Right lobe of liver (tissue), 6 donors: ENCODE measurements at places on chromosomes 13 and 19.

DNA sequence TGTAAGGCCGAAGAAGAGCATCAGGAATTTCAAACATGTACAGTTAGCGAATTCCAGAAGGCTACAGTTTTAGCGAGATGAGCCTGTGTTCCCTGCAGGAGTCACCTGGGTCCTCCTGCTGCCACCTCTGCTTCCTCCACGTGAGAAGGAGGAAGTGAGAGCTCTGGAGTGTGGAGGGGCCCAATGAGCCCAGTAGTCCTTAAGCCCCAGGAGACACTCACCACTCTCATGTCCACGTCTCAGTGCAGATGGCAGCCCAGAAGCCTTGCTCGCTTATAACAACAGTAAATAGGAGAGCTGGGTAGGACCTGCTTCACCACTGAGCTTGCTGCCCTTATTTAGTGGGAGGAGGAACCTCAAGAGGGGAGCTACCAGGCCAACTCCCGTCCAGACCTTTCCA is 44.3 kb downstream of the SERP2 start:
- no peak for DNase-seq
- H3K4me3 ChIP-seq: no peak overlapping the region
- H3K27me3 ChIP-seq: no peaks in the 10 kb centered on the region
- H3K36me3 ChIP-seq: no peaks in the 10 kb centered on the region
- no peaks in the 10 kb centered on the region for H3K4me1 ChIP-seq

- H3K4me3 ChIP-seq: no peak overlapping the region
- no peak for DNase-seq
- H3K36me3 ChIP-seq: no peaks in the 10 kb centered on the region
- no peaks in the 10 kb centered on the region for H3K4me1 ChIP-seq
Measured at GRCh38 chr13:87680298-87680697, 9.1 kb downstream of the SLITRK5 start.

- H3K4me3 ChIP-seq: no peak overlapping the region
- no peak overlapping the region for H3K27ac ChIP-seq
- no peaks in the 10 kb centered on the region for H3K36me3 ChIP-seq
- no peak for DNase-seq
- H3K4me1 ChIP-seq: no peaks in the 10 kb centered on the region
Measured at GRCh38 chr13:25067064-25067463, 28.9 kb upstream of the PABPC3 start.

DNA sequence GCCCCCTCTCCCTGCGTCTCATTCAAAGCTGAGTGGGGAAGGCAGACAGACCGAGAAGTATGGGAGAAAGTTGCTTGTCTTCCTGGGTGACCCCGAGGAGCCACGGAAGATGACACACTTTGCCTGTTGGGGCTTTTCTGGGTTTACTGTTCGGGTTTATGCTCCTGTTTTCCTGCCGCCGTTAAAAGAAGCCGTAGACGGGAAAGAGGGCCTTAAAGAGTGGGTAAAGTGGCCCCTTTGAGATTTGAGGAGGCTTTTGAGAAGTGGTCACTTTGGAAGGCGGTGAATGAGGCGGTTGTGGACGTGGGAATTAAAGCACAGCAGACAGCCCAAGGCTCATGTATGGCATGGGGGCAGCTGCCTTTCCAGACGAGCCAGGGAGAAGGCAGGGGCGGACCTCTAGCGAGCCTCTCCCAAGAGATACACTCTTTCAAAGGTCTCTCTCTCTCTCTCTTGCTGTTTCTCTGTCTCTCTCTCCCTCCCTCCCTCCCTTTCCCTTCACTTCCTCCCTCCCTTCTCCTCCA is 493 bp upstream of the LHFPL6 start:
- H3K36me3 ChIP-seq: no peaks in the 10 kb centered on the region
- H3K27me3 ChIP-seq: no peaks in the 10 kb centered on the region
- H3K27ac ChIP-seq: peak overlapping the region; percentile 76
- peaks cover 5% of the 10 kb centered on the region for H3K4me1 ChIP-seq
- H3K4me3 ChIP-seq: peak overlapping the region; percentile 66

DNA sequence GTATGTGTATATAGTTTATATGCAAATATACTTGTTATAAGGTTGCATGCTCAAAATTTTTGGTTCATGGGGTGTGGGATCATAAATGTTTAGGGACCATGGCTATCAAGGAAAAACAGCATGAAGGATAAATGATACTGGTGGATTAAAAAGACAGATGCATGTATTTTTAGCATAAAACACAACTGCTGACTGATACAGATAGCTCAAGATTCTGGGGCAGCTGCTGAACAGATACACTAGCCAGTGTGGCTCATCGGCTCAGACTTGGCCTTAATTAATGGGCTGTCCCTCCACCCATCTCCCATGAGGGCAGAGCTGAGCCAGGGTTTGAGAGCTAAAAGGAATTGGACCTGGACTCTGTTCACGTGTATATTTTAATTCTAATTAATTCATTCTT is 11.4 kb downstream of the ALOX5AP start:
- H3K36me3 ChIP-seq: no peaks in the 10 kb centered on the region
- no peaks in the 10 kb centered on the region for H3K27me3 ChIP-seq
- no peak overlapping the region for H3K4me3 ChIP-seq
- H3K27ac ChIP-seq: no peak overlapping the region
- H3K4me1 ChIP-seq: peaks cover 14% of the 10 kb centered on the region

GRCh38 chr13:32311188-32311897 is 3.8 kb downstream of the ZAR1L start:
- H3K36me3 ChIP-seq: no peaks in the 10 kb centered on the region
- H3K27me3 ChIP-seq: no peaks in the 10 kb centered on the region
- no peak for DNase-seq
- no peak overlapping the region for H3K27ac ChIP-seq

- no peaks in the 10 kb centered on the region for H3K4me1 ChIP-seq
- H3K27ac ChIP-seq: no peak overlapping the region
- no peak for DNase-seq
- no peaks in the 10 kb centered on the region for H3K27me3 ChIP-seq
Measured at GRCh38 chr19:44303976-44304568, 753 bp downstream of the ZNF235 start.

DNA sequence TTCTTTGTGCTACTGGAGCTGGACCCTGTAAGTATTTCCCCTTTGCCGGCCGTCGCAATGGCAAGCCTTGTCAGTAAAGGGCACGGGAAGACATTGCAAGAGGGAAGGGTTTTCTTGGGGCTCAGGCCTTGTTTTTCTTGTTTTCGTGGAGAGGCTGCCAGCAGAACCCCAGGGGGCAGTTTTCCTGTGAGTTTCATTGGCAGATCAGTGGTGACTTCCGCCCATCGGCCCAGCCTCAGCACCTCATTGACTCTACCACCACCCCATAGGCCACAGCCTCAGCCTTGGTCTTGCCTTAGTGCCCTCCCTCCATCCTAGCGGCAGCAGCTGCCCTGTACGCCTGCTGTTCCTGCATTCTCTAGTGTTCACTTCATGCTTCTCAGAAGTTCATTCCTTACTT is 61.5 kb downstream of the GJA3 start:
- no peaks in the 10 kb centered on the region for H3K27me3 ChIP-seq
- DNase-seq: no peak
- no peak overlapping the region for H3K4me3 ChIP-seq
- no peaks in the 10 kb centered on the region for H3K4me1 ChIP-seq
- H3K36me3 ChIP-seq: no peaks in the 10 kb centered on the region
- no peak overlapping the region for H3K27ac ChIP-seq

- no peak for DNase-seq
- H3K27me3 ChIP-seq: no peaks in the 10 kb centered on the region
- H3K4me3 ChIP-seq: no peak overlapping the region
- H3K27ac ChIP-seq: no peak overlapping the region
- no peaks in the 10 kb centered on the region for H3K36me3 ChIP-seq
- H3K4me1 ChIP-seq: no peaks in the 10 kb centered on the region
Measured at GRCh38 chr13:32594157-32594738, 8.0 kb downstream of the PDS5B start.

DNA sequence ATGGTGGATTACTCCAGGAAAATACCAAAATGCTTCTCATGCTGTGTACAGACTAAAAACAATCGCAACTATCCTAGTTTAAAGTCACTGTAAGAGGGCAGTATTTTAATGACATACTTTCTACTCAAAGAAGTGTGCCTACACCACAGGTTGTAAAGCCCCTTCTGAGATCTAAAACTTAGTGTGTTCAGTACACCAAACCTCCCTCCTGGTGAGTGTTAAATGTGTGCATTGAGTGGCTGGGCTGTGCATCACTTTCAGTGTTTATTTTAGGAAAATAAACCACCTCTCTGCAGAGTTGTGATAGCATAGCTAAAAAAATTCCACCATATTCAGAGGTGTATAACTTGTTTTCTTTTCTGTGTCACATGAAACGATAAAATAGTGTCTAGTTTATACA is 263.7 kb downstream of the DACH1 start:
- DNase-seq: no peak
- no peak overlapping the region for H3K27ac ChIP-seq
- no peaks in the 10 kb centered on the region for H3K36me3 ChIP-seq
- no peaks in the 10 kb centered on the region for H3K4me1 ChIP-seq
- H3K27me3 ChIP-seq: no peaks in the 10 kb centered on the region

DNA sequence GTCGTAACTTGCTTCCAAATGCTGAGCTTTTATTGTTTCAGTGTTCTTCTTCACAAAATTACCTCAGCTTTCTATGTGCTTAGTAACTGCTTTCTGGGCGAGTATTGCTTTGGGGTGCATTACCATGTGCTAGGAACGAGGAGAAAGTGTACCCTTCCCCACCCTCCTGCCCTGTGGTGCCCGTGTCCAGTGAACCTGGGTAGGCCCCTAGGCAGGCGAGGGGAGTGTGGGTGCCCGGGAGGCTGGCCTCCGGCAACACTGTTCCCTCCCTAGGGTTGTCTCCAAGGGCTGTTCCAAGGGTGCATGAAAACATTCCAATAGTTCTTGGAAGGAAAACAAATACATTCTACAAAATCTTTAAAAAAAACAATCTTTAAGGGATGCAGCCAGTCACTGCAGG is 216.5 kb upstream of the SOX1 start:
- H3K4me1 ChIP-seq: no peaks in the 10 kb centered on the region
- no peak overlapping the region for H3K4me3 ChIP-seq
- H3K27ac ChIP-seq: no peak overlapping the region
- H3K27me3 ChIP-seq: no peaks in the 10 kb centered on the region
- DNase-seq: no peak

- no peaks in the 10 kb centered on the region for H3K27me3 ChIP-seq
- H3K27ac ChIP-seq: no peak overlapping the region
- H3K4me3 ChIP-seq: no peak overlapping the region
- no peaks in the 10 kb centered on the region for H3K36me3 ChIP-seq
Measured at GRCh38 chr19:5108123-5108596, 139.2 kb downstream of the KDM4B start.

DNA sequence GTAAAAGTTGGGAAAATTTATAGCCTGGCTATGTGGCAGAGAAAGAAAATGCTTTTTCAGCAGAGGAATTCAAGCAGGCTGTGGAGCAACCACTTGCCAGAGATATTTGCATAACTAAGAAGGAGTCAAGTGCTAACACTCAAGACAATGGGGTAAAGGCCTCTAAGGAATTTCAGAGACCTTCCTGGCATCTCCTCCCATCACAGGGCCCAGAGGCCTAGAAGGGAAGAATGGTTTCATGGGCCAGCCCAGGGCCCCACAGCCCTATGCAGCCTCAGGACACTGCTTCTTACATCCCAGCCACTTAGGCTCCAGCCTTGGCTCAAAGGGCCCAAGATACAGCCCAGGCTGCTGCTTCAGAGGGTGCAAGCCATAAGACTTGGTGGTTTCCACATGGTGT is 14.3 kb downstream of the SLC15A1 start:
- H3K27ac ChIP-seq: no peak overlapping the region
- no peaks in the 10 kb centered on the region for H3K27me3 ChIP-seq
